ENCODE measurements at places on chromosomes 4 and X.

DNA sequence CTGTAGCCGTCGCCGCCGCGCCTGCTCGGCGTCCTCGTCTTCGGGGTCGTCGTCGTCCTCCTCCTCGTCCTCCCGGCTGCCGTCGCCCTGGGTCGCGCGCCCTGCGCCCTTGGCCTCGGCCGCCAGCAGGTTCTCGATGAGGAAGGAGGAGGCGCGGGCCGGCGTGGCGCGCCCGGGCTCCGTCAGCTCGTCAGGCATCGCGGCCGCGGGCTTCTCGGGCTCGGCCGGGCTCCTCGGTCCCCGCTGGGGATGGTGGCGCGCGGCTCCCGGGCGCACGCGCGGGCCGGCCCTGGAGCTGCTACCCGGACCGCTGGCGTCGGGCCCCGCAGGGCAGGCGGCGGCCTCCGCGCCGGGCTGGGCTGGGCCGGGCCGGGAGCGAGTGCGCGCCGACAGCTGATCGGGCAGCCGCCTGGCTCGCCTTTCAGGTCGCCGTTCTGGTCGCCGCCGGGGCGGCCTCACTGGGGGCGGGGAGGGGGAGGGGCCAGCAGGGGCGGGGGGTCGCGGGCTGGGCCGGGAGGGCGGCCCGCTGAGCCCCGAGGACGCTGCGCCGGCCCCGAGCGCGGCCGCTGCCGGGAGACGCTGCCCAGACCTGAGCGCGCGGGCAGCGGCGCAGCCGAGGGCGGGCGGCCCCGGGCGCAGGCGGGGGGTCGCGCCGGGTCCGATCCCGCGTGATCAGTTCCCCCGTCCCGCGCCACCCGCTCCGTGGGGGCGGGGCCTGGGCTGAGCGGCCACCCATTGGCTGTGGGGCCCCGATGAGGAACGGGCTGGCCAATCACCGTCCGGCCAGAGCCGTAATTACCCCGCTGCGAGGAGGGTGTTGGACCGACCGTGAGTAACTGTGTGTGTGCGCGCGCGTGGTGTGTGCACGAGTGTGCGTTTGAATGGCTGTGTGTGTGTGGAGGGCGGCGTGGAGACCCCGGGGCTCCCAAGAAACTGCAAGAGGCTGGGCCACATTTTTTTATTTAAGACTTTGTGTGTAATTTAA, at the start of gene HMX1:
TSS of gene HMX1 (minus strand) at position 423 of the 985 bp plus-strand sequence. CDS start at position 198, 225 bp downstream.
- no peak for DNase-seq

GRCh38 chrX:47174846-47175587, 18.6 kb upstream of the UBA1 start:
- DNase-seq: no peak

DNA sequence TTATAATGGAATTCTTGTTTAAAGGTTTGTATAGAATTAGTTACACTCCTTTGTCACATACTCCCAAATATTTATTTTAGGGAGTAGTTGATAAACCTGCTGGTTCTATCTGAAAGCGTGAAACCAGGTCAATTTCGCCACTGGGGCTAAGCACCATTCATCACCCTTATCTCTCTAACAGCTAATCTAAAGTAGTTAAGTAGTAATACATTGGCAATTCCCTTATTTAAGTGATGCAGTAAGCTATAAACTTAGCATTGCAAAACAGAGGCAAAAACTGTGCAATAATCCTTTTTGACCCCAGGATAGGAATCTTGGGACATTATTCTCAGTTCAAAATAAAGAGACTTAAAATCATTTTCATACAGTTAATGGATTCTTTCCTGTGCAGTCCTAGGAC, 33.7 kb upstream of the PTPN13 start:
- DNase-seq: no peak

DNA sequence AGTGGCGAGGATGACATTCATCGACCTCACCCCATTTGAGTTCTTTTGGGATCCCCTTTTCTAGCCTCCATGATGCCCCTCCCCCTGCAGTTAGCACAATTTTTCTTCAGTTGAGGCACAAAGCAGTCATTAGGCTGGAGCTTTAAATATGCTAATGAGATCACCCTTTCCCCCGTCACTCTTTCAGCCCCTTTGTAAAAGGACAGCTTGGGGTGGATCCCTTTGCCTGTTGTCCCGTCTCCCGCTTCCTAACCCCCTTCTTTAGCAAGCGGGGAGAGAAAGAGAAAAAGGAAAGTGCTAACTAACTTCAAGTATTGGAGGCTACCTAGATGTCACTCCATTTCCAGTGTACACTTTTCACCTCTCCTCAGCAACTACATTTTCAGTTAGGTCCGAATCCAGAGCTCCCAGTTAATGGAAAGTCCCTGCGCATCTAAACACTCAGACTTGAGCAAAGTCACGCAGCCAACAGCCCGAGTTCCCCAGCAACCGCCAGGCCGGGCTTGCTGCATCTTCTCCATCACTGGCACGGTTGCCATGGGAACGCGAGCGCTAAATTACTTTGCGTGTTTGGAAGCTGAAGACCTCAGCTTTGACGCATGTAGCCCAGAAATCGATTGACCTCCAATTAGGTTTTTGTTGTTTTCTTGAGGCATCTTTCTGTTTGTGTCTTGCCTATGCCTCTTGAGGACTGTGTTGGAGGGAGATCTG, 76.8 kb downstream of the RTL5 start:
- DNase-seq: no peak

GRCh38 chrX:12887141-12887540, 19.3 kb upstream of the TLR8 start:
- DNase-seq: no peak

DNA sequence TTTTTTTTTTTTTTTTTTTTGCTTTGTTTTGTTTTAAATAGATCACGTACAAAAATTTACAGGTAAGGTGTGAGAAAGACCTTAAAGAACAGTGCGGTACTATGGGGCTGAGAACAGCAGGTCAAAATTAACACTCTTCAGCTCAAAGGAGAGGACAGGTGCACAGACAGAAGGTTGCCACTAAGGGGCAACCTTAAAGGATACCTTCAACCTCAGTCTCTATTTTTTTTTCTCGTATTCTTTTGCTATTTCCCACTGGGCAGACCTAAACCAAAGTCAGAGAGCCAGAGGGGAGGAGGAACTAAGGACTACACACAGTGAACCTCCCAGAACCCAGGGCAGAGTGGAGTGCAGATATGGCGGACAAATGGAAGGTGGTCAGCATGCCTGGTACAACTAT, 1984.3 kb upstream of the IGFBP7 start:
- DNase-seq: no peak

- DNase-seq: no peak
Measured at GRCh38 chr4:53935780-53936179, 128.6 kb downstream of the CHIC2 start.

- DNase-seq: no peak
Measured at GRCh38 chr4:114109776-114110175, 130.3 kb upstream of the ARSJ start.

DNA sequence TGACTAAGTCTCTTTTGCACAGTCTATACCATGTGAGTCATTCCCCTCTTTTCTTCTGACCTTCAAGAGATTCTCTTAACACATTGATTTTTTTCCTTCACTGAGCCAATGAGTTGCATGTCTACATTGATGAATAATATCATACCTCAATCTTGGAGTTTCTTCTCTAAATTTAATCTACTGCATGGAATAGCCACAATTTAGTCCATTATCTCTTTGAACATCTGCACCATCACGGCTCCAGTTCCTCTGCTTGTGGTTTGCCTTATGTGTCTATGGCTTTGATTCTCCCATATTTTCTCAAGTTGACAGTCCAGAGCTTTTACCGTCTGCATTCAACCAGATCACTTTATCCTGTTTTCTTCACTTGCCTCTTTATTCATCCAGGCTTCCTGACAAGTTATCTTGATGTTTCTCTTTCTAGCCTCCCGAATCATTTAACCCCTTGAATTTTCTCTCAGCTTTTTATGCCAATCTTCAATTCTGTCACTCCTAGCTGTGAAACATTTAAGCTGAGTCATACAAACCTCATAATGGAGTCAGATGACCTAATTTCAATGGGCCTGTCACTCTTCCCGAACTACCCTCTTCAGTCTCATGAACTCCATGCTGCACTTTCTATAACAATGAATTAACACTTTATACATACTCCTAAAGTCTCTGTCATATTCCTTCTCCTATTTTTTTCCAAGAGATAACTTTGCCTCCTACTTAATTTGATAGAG, 222.3 kb downstream of the CPE start:
- no peak for DNase-seq

GRCh38 chr4:140344621-140345020, 28.8 kb upstream of the SCOC start:
- no peak for DNase-seq

DNA sequence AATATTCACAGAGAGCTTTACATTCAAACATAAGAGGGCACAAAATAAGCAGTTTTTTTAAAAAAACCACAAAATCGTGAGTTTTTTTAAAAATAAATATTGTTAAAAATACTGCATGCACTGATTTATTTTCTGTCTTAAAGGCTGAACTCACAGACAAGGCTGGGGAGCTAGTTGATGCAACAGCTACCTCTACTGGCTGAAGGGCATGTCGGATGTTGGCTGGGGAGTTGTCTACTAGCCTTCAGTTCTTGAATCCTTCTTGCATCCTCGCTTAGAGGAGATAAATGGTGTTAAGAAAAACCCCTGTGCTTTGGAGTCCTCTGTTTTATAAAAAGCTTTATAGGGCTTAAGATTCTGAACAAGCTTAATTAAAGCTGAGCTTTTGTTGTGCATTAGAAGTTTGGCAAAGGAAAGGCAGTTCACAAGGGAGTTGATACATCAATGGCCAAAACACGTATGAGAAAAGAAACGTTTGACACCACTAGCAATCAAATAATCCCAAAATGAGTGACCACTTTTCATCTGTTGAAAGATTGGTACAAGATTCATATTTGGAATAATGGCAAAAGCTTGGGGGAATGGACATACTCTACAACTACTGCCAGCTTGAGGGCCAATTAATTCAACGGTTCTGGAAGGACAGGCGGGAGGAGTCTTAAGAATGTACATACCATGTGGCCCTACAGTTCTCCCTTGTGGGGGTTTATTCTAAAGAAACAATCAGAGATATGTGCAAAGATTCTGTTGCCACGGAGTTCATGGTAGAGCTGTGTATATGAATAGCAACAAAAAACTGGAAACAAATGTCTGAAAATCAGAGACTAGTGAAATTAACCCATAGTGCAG, 94.7 kb downstream of the SEL1L3 start:
- no peak for DNase-seq

DNA sequence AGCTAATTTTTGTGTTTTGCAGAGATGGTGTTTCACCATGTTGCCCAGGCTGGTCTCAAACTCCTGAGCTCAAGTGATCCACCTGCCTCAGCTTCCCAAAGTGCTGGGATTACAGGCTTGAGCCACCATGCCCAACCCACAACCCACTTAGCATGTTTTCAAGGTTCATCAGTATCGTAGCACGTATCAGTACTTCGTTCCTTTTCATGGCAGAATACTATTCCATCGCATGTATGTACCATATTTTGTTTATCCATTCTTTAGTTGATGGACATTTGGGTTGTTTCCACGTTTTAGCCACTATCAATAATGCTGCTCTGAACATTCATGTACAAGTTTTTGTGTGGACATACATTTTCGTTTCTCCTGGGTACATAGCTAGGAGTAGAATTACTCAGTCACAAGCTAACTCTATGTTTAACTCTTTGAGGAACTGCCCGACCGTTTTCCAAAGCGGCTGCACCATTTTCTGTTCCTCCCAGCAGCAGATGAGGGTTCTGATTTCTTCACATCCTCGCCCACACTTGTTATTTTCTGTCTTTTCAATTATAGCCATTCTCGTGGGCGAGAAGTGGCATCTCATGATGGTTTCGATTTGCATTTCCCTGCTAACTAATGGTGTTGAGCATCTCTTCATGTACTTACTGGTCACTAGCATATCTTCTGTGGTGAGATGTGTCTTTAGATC, 32.5 kb downstream of the MAN2B2 start:
- DNase-seq: no peak

GRCh38 chrX:40440866-40441265, 139.9 kb upstream of the ATP6AP2 start:
- DNase-seq: no peak

DNA sequence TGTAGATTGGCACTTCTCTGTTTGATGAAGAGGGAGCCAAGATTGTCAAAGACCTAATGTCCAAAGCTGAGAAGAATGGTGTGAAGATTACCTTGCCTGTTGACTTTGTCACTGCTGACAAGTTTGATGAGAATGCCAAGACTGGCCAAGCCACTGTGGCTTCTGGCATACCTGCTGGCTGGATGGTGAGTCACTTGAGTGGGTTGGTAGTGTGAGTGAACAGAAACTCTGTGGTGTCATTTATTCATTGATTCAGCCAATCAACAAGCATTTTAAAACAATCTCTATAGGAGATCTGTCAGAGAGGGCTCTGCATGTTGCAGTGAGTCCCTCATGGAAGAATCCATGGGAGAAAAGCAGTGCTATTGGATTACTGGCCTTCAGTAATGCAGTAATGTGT, 16.3 kb downstream of the TAF9B start:
- no peak for DNase-seq

DNA sequence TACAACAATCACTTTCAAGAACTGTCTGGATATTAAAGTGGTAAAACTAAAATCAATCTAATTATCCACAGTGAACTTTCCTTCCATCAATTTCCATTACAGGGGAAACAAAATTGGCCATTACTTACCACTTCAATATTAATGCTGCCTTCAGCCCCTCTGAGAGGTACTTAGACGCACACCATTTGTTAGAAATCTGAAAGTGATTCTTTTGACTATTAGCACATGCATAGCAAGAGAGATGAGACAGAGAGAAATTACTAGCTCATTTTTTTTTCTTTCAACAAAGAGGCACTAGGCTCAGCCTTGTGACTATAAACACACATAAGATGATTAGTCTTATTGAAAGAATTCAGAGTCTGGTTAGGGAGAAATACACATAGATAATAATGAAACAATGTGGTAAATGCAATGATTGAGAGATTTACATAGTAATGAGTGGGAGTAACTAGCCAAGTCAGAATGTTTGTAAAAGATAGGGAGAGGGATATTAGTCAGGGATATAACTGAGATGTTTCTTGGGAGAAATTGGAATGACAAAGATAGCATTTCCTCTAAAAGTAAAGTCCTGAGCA, 93.3 kb downstream of the YIPF7 start:
- no peak for DNase-seq

DNA sequence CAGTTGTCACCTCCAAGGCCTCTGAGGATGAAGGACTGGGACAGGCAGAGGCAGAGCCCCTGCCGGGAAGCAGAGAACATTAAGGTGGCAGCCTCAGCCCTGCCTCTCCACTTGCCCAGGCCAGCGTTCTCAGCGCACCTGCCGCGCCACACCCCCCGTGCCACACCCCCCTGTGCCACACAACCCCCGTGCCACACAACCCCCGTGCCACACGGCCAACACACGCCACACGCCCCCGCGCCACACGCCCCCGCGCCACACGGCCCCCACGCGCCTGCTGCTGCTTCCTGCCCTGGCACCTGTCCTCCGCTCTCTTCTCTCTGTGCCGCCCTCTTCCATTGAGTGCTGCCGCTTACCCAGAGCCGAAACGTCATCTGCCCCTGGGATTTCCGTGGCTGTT, 58.0 kb upstream of the ZFP42 start:
- DNase-seq: no peak

DNA sequence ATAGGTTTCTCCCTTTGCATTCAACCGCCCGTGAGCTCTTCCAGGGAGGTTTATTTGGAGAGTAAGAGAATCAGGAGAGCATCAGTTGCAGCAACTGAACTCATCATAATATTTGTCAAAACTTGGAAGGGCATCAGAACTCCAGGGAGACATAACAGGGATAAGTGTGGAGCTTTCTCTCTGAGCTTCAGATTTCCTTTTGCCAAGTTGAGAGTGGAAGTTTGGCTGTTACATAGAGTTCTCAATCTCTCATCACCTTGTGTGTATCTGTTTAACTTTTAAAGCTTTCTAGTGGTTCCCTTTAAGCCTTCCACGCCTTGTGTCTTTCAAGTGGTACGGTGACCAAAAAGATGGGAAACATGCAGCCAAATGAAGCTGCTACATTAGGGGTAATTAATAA, 18.8 kb downstream of the BMP3 start:
- no peak for DNase-seq

Data from heart left ventricle (tissue), 16 donors.